ENCODE measurements at places on chromosomes 6 and 20. TPM values are rescaled to one million over a fixed set of nuclear protein-coding genes. Genes with fewer than 3 reads are reported as not detected.

The CGAS gene
- 5.4 TPM for total RNA-seq

The SAMD10 gene
- total RNA-seq: 0.16 TPM

The HLA-DRA gene
- 0.45 TPM for total RNA-seq

The PRDM13 gene
- total RNA-seq: not detected

The SRPK1 gene
- total RNA-seq: 86.9 TPM

The PGC gene
- total RNA-seq: not detected

The KCNK15 gene
- 8.5 TPM for total RNA-seq

The ADTRP gene
- total RNA-seq: 2.6 TPM

The UBE2V1 gene
- 77.1 TPM for total RNA-seq

The TSBP1 gene
- total RNA-seq: not detected

The DLL1 gene
- total RNA-seq: 4.9 TPM

The GJA10 gene
- total RNA-seq: not detected

The ULBP2 gene
- total RNA-seq: 3.3 TPM

The ABHD16B gene
- total RNA-seq: not detected

The SLC22A16 gene
- not detected for total RNA-seq

The FERMT1 gene
- total RNA-seq: 8.8 TPM

The CD83 gene
- 2.9 TPM for total RNA-seq

The RAET1L gene
- not detected for total RNA-seq

The SERPINB1 gene
- 22.1 TPM for total RNA-seq

The SYTL3 gene
- total RNA-seq: 10.5 TPM

The THBD gene
- total RNA-seq: 6.7 TPM

The DNAH8 gene
- 0.08 TPM for total RNA-seq

The F13A1 gene
- total RNA-seq: not detected

The CFAP206 gene
- 0.27 TPM for total RNA-seq

The LAMA4 gene
- total RNA-seq: 904 TPM

The POU5F1 gene
- total RNA-seq: not detected
